ENCODE measurements at places on chromosomes 7 and 10.
A peak's percentile ranks its signal among the peaks of the same experiment; 100 is the strongest.

DNA sequence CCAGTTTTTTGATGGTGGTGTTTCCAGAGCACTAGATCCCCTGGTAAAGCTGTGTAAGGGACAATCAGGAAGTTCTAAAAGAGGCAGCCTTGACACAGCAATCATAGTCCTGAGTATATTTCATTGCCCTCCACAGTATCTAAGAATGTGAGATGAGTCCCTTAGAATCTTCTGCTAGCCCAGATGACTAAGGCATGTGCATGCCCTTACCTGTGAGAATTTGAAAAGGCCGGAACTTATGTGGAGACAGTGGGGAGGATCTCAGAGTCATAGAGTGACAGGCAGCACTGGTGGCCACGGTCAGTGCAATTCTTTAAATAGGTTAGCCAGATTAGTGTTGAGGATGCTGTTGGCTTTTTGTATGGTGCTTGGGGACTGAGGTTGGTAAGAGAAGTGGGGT is 361.4 kb upstream of the VSTM2A start:
- DNase-seq = no peak

DNA sequence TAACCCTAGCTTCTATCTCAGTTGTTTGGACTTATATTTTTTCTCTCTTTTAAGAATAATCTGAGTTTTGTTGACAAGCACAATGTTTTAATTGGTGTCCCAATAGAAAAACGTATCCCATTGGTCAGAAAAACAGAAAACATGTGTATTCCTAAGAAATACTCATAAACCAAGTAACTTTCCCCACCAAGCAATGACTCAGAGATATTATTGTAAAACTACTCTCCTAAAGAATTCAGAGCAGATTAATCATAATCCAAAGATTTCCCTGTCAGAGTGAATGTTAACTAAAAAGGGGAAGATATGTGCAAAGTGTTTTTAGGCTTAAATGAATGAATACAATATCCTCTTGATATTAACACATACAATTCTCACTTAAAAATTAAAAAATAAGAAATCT is 29.4 kb upstream of the MBL2 start:
- DNase-seq = no peak

DNA sequence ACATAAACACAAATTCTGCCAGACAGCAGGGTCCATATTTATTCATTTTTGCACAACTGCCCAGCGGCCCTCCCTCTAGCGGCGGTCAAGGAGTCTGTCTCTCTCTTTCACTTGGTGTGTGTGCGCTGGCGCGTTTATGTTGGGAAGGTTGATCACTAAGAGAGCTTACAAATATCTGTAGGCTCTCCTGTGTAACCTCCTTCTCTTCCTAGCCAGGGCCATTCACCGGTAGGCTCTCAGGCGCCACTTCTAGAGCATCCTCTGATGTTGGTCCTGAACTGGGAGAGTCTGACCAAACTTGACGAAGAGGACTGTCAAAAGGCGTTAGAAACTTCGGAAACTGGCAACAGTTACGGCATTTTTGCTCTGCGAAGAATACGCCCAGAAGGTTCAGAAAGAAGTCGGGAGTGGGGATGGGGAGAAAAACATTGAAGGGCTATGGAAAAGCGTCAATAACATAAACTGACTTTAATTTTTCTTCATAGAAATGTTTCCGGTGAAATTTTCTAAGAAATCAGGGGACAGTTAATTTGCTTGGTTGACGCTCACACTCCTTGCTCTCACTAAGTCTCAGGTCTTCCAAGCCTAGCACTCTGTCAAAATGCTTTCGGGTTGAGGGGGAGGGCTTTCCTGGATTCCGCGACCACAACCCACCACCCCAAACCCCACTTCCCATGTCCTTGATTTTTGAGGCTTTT is 731.1 kb downstream of the ZWINT start:
- DNase-seq = no peak

DNA sequence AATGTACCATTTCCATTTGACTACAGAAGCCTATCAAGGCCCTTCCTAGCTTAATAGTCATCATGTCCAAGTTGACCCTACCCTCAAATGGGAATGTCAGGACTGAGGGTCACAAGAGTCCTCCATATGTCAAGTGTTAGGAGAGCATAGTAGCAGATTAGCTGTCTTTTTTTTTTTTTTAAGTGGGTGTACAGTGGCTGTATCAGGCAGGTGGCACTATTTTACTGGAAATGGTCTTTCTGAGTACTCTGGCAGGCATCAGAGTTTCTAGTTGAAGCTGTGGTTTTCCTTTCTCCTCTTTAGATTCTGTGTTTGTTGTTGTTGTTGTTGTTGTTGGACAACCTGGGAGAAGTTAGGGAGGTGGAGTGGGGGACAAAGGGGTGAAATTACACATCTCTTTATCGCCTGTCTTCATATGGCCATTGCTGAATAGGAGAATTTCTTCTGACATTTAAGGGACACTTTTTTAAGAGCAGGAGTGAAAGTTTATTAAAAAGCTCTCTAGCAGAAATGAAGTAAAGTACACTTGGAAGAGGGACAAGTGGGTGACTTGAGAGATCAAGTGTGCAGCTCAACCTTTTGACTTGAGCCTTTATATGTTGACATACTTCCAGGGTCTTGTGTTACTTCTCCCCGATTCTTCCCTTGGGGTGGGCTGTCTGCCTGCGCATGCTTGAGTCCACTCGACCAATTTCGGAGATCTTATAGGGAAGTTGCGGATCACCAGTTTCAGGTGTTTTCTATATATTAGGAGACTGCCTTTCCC is 104.1 kb upstream of the FOXP2 start:
- DNase-seq = no peak

DNA sequence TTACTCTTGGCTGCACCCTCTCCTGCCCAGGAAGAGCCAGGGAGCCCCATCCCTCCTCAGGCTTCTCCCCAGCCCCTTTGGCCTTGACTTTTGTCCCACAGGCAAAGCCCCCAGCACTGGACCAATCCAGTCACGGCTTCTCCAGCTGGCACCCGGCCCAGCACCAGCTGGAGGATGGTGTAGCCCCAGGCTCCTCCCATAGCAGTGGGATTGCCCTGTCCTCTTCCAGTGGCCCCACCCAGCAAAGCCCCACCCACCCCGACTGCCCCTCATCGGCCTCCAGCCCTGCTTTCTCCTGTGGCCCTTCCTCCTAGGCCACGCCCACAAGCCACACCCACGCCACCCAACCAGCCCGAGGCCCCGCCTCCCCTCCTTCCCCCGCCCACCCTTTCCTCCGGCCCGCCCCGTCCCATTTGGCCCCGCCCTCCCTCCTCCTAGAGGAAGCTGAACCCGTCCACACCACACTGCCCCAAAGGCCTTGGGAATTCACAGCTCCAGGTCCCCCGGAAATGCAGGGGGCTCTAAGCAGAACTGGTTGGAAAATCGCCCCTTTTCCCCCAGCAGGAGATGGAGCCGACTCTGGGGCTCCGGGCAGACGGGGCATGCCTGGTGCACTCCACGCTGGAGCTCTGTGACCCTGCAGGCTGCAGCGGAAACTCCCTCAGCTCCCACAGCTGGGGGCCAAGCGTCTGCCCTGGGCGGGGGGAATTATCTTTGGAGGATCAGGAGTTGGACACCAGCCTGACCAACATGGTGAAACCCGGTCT is 25.2 kb downstream of the GET4 start:
- DNase-seq = peak; percentile 49

DNA sequence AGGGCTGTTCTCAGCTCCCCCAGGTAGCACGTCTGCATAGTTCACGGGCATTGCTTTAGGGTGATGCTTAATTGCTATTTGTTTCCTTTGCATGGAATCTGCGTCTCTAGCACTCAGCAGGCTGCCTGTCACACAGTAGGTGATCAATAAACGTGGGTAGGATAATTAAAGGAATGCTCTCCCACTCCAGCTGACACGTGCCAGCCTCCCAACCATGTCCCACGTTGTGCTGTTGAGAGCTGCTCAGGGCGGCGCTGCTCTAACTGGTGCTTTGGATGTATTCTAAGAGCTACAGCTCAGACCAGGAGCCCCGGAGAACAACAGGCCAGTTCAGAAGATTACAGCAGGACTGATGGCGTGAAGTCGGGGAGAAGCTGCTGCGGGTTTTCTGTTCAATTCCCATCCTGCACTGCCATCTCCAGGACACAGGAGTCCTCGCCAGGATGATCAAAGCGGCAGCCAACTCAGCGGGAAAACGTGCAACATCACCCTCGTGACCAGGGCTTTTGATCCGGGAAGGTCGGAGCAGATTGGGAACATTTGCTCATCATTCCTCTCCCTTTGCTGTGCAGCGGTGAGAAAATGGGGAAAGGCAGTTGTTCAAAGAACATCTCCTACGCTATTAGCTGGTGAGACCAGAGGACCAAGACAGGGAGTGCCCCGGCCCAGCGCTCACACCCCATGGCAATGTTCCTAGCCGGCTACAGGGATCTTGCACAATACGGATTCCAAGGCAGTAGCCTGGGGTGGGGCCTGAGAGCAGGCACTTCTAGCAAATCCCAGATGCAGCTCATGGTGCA is 50.5 kb upstream of the FOXK1 start:
- DNase-seq = peak; percentile 72

DNA sequence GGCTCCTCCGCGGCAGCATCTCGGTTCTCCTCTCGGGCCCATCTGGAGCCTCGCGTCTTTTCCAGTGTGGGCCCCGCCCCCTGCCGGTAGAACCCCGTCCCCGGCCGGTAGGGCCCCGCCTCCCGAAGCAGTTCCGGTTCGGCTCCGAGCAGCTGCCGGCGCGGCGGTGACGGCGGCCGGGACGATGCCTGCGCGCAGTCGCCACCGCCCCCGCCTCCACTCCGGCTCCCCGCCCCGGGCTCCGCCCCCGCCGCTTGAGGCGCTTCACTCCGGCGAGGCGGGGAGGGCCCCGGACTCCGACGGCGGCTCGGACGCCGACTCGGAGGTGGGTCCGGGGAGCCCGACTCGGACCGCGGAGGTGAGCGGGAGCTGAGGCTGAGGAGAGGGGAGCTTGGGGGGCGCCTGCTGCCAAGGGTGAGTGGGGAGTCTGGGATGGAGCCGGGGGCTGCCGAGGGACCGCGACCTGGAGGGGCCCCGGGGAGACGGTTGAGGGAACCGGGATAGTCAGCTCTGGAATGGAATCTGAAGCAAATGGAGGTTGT is at the start of gene SAMD8:
SAMD8 (plus strand) TSS at position 292 of the 542 bp plus-strand sequence. CDS start 38,873 bp downstream, outside the sequence.
- peak; percentile 99 for DNase-seq

All from gastrocnemius medialis (tissue), 4 donors.